ENCODE measurements at places on chromosomes 5 and 9.
A peak's percentile ranks its signal among the peaks of the same experiment; 100 is the strongest.

DNA sequence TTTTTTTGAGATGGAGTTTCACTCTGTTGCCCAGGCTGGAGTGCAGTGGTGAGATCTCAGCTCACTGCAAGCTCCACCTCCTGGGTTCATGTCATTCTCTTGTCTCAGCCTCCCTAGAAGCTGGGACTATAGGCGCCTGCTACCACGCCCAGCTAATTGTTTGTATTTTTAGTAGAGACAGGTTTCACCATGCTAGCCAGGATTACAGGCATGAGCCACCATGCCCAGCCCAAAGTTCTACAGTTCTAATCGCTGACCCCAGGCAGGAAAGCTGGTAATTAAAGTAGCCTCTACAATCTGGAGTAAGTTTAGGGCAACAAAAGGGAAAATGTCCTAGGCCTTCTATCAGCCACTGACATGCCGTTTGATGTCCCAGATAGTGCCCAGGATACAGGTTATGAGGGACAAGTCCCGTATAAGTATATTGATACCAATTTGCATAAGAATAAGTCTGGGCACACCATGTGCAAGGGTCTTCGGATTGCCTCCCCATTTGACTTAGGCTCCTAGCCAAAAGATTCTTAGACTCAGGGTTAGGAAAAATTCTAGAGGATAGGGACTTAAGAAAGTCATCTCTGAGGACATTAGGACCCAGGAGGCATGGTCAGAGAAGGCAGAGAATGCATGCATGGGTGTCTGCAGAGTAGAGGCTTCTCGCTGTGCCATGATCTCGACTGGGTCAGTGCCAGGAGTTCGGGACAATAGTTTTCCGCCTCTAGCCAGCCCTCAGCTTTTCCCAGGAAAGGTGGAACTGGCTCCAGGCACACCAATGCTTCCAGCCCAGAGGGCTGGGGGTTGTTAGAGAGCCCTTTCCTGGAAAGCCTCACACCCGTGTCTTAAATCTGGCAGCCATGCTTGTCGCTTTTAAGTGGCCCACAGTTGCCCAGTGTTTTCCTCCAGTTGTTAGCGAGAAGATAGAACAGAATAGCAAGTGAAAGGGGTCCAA lies 1111.1 kb downstream of the TAF11L14 start:
- DNase-seq, result no peak

DNA sequence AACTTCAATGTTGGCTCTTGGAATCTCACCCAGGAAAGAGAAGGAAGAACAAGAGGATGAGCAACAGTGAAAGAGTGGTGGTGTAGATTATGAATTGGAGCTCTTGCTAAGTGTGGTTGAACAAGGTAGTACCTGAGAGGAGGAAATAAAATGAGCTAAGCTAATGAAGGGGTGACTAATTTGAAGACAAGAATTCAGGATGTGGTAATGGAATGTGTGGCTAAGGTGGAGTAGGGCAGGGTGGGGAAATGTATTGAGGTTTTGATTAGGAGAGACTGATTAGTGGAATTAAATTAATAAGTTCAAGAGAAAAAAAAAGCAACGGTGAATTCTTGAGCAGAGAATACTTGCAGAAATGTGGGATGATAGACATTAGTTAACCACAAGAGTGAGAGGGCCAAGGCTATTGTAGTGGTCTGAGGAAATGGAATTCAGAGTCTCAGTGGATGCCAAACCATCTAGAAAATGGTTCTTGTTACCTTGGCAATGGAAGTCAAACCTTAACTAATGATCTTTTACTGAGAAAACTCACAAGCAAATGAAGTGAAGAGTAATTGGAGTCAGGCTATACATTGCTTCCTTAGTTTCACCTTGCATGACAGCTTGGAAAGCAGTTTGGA lies 648.3 kb upstream of the ZNF608 start:
- no peak for DNase-seq

GRCh38 chr9:27520986-27521385 lies 3.1 kb upstream of the IFNK start:
- no peak for DNase-seq

DNA sequence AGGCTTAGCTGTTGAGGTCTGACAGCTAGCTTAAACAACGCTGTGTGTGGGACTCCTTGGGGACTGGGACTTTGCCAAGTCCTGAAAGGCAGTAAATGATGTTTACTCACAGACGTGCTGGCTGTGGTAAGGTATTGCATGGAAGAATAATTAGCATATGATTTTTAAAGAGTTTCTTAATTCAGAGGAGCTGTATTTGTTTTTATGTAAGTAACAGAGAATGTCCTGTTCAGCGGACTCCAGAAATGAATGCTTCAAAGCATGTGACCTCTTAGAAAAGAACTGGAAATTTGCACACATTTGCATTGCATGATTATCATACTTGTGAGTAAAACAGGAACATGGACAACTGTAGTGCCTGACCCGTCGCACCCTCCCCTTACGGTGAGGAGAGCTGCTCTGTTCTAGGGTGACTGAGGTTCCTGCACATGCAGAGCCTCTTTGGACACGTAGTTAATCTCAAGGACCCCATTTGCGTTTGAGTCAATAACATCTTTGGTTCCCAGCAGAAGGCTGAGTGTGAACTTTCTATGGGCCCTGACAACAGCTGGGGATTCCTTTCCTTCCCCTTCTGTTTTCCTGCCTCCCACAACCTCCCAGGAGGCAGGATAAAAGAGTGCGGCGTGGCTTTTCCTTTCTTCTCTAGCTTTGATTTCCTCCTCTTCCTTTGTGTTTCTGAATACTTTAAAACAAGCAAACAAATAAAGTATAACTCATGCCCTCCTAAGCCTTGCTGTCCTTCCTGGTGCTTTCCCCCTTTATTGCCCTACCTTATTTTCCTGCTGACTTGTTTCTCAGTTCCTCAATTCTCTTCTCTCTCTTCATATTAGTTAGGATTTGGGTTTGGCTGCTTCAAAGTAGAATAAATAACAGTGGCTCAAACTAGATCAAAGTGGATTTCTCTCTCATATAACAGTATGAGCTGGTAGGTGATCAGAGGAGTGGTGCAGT lies 157.2 kb upstream of the CD180 start:
- DNase-seq, result peak; percentile 40

DNA sequence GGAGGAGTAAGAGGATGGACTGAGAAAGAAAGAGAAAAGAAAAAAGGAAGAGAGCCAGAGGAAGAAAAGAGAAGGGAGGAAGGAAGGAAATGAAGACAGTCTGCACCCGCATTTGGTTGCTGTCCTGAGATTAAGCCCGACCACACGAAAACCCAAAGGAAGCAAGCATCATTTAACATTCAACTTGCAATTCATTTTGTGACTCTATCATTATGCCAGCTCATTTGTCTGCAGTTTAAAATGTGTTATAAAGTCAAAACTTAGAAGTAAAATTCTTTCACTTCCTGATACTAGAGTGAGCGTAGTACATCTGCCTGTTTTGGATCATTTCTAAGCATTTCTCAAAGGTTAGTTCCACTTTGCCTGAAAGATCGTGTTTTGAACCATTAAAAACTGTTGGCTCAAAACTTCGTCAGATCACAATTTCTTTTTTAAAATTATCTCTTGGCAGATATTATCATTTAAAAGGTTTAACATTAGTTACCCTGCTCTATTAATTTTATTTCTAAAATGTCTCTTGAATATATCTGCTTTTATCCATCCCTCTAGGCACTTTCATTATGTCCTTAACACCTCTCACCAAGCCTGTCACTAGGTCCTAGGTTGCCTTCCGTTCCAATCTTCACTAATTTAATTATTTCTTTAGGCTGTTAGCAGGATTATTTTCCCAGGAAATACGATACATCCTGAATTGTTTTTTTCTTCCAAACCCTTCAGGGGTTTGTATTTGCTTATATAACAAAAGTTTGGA lies 240.9 kb downstream of the TLE4 start:
- DNase-seq, result peak; percentile 10

All from fibroblast of skin of abdomen (primary cell).